Urinary bladder (tissue), 4 donors: ENCODE measurements at places on chromosomes 6 and 20. TPM values are rescaled to one million over a fixed set of nuclear protein-coding genes. Genes with fewer than 3 reads are reported as not detected.

- no peak for DNase-seq
These were observed 91.8 kb downstream of the ASXL1 start for GRCh38 chr20:32449890-32450401.

DNA sequence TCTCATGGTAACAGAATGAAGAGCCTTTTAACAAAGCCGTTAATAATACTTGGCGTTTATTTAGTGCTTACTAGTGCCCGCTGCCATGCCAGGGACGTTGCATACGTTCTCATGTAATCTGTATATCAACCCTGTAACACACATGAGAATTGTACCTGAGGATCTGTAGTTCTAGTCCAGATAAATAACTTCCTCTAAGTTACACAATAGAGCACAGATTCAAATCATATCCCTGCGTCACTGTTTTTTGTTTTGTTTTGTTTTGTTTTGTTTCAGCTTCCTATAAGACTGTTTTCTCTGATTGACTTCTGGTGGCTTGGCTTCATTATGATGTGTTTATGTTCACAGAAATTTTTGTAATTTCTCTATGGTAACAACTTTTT lies 553 bp downstream of the ZSCAN16 start:
- no peak for DNase-seq

DNA sequence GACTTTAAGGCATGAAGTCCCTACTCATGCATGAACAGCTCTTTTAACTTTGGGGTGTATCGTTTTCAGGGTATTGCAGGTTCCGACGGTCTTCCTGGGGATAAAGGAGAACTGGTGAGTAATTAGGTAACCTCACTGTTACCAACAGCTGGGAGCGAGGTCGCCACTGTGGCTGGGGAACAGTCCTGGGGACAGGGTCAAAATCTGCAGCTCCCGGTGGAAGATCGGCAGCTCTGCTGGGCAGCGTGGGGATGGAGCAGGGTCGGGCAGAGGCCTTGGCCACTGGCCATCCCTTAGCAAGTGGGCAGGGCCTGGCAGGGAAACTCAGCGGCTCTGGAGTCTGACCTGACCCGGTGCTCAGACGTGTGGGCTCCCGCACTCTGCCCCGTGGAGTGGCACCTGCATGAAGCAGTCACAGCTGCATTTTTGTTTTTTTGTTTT lies 16.1 kb downstream of the COL9A3 start:
- DNase-seq, result no peak

CD83 gene
- 1.8 TPM for polyA plus RNA-seq

LINC00237 gene
- not detected for polyA plus RNA-seq

SOBP gene
- 15.3 TPM for polyA plus RNA-seq

XRN2 gene
- polyA plus RNA-seq, result 44.2 TPM

DLL1 gene
- 22.1 TPM for polyA plus RNA-seq
